ENCODE measurements at places on chromosomes 1 and 21. TPM values are rescaled to one million over a fixed set of nuclear protein-coding genes. Genes with fewer than 3 reads are reported as not detected.

DNA sequence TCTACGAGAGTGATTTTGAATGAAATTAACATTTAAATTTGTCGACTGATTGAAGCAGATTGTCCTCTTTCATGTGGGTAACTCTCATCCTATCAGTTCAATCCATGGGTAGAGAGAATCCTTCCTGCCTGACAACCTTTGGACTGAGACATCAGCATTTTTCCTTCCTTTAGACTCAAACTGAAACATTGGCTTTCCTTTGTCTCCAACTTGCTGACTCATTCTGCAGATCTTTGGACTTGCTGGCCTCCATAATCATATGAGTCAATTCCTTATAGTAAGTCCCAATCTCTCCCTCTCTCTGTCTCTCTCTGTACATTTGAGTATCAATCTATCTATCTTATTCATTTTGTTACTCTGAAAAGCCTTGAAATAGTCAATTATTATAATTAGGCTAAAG lies 416.7 kb downstream of the LRRIQ3 start:
- no peak for DNase-seq

GRCh38 chr1:6358757-6359201 lies 34.8 kb downstream of the ACOT7 start:
- DNase-seq, result peak; percentile 58

- no peak for DNase-seq
Measured at GRCh38 chr21:38220270-38220737, 36.5 kb upstream of the KCNJ15 start.

- DNase-seq, result no peak
Measured at GRCh38 chr1:204558467-204558866, 42.3 kb downstream of the MDM4 start.

- no peak for DNase-seq
Measured at GRCh38 chr1:57270927-57271698, 152.7 kb downstream of the DAB1 start.

GRCh38 chr1:248288391-248288790 lies 10.6 kb upstream of the OR2T33 start:
- DNase-seq, result no peak

DNA sequence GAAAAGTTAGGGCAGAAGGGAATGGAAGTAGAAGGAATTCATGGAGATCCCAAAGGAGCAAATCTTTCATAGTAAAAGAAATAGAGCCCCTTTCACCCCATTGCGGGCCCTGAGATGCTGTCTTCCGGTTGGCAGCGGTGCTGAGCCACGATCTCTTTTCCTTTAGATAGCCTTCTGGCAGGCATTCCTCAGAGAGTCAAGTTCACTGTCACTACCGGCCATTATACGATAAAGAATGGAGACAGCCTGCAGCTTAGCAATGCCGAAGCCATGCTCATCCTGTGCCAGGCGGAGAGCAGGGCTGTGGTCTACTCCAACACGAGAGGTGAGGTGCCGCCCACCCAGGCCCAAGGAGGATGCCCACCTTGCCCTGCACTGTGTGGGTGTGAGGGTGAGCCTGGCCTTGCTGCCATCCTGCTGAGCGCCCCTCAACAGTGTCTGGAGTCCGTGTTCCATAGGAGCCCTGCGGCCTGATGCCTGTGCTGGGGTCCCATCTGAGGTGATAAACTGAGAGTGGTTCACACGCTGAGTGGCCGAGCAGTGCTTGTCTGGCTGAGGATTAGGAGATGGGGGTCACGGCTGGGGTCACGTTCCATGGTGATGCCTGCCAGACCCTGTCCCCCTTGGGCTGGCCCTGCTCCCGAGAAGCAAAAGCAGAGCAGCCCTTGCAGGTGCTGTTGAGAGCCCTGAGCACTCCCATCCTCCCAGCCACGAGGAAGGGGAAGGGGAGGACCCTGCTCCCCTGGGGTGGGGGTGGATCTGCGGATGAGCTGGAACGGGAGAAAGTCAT lies 20.4 kb upstream of the PWP2 start:
- DNase-seq, result no peak

DNA sequence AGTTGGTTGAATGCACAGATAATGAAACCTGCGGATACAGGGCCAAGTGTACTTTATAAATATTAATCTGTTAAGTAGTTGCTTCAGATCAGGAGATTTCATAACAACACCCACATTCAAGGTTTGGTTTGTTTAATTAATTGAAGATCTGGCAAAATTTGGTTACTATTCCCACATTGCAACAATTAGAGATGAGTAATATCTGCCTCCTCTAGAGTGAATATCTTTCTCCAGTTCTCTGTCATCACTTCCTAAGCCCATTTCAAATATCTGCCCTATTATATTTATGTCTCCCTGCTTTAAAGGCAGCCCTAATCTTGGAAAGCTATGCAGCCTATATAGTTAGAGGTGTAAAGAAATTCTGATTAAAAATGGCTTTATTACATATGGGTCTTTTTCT lies 61.4 kb downstream of the PPP2R5A start:
- no peak for DNase-seq

GRCh38 chr1:46675549-46676314 lies 4.1 kb downstream of the TEX38 start:
- DNase-seq, result no peak

DNA sequence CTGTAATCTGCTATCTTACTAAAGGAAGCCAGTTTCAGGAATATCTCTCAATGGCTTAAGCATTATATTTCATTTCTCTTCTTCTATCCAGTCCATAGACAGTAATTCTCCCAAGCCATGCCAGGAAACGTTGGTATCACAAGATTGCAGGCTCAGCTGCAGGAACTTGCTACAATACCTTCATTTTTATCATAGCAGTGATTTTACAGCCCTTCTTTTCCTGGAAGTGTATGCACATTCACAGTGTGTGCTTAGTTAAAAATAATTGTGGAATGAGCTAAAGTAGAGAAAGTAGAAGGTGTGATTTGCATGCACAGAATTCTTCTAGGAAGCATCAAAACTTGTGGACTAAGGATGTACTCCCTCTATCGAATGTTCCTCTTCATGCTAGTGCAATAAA lies 647.2 kb upstream of the PTBP2 start:
- no peak for DNase-seq

The APOBEC4 gene
- total RNA-seq, result not detected

The GJC2 gene
- 1.7 TPM for total RNA-seq

The DYNLT5 gene
- total RNA-seq, result 0.42 TPM
